ENCODE measurements at places on chromosomes 7 and 10.

DNA sequence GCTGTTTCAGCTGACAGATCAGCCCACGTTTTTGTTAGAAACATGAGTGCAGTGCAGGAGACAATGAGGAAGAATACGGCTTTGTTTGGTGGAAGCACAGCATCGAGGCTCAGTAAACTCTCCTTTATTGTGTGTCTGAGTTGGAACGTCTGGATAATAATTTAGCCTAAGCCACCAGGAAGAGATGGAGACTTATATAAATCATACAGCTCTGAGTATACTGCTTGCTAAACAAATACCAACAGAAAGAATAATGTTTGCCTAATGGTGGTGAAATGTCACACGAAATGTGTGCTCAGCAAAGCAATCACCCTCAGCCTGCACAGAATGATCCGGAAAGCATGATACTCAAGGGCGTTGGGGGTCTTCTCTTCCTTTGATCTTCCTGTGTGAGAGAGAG is 664.1 kb upstream of the ADARB2 start:
- DNase-seq = no peak

GRCh38 chr10:29658984-29659965 is 24.5 kb upstream of the SVIL start:
- no peak for DNase-seq

GRCh38 chr10:48472501-48473069 is 132.3 kb downstream of the ARHGAP22 start:
- DNase-seq = no peak

- peak; percentile 25 for DNase-seq
Observed at GRCh38 chr7:37986908-37987330, 66.5 kb downstream of the EPDR1 start.

DNA sequence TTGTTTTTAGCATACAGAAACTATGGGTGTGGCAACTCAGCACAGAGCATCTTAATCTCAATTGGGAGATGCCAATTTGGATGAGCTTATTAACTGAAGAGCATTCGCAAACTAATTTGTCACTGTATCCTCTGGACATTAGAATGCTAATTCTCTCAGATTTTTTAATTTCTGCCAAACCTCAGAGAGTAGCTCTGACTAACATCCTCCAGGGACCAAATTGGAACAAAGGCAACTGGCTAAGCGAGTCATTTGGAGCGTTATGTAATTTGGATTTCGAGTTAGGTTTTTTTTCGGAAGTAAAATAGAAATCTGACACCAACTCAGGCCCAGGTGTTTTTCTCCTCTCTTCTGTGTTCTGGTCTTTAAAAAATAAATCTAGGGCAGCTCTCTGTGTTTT is 201.9 kb downstream of the BMPER start:
- DNase-seq = peak; percentile 87

DNA sequence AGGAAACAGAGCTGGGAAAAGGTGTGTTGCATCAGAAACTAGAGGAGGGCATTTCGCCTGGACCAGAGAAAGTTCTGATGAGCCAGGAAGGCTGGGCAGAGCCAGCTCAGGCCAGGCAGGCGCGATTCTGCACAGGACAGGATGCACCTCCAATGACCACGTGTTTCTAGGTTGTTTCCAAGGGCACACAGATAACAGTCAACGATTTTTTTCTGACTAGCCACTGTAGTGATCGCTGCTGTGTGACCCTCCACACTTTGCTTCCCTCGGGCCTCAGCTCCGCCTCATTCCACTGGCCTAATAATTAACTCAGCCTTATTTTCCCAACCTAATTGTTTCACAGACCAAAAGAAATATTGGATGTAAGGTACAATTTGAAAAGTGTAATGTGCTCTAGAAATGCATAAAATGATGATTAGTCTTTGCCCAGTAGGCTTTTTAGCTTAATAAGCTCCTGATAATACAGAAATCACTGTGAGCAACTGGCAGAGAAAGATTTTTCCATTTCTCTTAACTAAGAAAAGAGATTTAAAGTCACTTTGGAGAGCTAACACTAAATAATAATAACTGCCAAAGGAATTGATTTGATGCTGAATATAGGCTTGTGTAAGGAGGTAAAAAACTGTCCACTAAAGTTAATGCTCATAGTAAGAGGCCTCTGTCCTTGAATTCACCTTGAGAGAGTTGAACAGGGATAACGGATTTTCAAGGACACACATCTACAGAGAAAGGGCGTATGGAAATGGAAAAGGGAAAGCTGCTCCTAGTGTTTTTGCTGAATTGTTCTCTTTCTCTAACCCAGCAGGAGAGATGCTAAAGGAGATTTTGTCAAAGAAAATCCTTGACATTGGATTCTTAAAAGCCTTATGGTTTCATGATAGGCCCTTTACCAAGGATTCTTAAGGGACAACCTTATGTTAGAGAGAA is 291.0 kb upstream of the C7orf33 start:
- no peak for DNase-seq

- DNase-seq = no peak
Observed at GRCh38 chr10:117540640-117541404, 1.7 kb upstream of the EMX2 start.

- DNase-seq = no peak
Observed at GRCh38 chr10:91864744-91865143, 44.5 kb downstream of the FGFBP3 start.

- DNase-seq = no peak
Observed at GRCh38 chr7:14766747-14767146, 135.8 kb downstream of the DGKB start.

GRCh38 chr7:8172372-8173354 is 89.3 kb downstream of the ICA1 start:
- DNase-seq = no peak

DNA sequence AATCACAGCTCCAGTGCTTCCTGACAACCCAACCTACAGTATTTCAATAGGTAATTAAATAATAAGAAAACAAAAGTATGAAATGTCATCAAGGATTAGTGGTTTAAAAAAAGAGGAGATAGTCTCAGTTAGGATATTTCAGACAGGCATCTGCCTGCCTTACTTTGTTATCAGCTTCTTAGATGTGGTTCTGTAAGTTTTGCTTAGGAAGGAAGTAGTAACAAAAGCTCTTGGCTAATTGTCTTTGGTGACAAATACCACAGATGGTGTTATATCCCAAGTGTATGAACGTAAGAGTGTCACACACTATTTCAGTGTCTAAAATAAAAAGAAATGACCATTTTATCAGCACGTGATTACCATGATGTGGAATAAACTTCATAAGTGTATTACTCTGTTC is 9.8 kb upstream of the ACTA2 start:
- DNase-seq = no peak

DNA sequence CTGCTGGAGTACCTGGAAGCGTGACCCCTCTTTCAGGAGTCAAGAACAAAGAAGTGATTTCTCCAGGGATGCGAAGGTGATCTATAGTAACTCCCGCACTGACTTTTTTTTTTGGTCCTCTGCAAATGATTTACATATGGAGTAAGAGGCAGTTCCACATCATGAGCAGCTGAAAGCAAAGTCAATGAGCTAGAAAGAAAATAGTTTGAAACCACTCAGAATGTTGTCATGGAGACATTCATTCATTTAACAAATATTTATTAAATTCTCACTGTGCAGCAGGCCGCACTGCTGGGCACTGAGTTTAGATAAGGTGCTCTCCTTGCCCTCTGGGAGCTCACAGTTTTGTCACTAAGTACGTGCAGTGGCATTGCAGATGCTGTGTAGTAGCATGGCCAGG is 206.7 kb downstream of the CAMK1D start:
- DNase-seq = no peak

- DNase-seq = no peak
Observed at GRCh38 chr10:60733826-60734225, 44.5 kb upstream of the CDK1 start.

- no peak for DNase-seq
Observed at GRCh38 chr7:8126601-8127167, 135.3 kb downstream of the ICA1 start.

DNA sequence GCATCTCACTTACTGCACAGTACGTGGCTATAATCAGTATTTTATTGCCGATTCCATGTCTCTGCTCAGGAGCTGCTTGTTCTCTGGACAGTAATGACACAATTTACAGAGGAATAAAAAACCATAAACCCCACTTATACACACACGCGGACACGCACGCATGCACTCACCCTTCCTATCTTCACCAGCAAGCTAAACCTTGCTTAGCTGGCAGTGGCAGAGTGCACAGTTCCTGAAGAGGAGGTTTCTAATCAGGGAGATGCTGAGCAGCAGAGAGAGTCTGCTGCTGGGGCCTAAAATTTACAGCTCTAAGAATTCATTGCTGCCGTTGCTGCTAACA is 66.3 kb downstream of the SND1 start:
- DNase-seq = no peak

- no peak for DNase-seq
Observed at GRCh38 chr7:81031243-81031642, 112.4 kb upstream of the SEMA3C start.

DNA sequence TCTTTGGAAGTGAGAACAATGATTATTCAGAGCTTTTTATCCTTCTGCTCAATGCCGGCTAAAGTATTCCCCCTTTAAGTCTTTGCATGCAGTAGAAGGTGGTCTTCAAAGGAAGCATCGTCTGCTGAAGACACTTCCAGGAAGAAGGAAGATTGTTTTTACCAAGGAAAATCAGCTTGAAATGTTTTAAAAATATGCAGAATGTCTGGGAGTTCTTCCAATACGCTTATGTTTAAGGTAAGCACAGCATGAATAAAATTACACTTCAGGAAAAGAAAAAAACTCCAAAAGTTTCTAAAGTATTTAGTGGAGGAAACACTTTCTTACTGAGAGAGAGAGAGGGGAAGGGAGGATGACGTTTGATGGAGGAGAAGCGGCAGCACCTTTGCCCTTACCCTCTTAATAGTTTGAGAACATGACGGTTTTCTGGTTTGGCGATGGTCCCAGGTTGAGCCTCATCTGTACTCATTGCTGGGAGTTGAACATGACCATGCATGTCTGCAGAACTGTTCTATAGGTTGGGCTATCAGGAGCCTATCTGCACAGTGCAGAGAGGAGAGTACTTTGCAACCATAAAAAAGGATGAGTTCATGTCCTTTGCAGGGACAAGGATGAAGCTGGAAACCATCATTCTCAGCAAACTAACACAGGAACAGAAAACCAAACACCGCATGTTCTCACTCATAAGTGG is 338.1 kb downstream of the ACTR3B start:
- DNase-seq = no peak

DNA sequence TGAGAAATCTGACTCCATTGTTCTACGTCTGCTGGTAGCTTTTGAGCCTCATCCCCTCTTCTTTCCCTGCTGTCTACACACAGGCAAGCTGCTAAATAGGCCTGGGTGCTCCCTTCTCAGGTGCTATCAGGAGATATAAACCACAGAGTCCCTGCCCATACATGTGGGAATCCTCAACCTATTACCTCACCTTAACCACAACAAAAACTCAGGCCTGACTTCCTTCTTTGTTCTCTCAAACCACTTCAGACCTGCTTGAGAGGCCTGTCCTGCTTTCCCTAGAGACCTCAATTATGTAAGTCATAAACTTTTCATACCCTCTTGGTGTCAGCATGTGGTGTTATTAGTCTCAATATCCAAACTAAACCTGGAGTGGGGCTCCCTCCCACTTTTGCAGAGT is 75.0 kb upstream of the MAGI2 start:
- no peak for DNase-seq

DNA sequence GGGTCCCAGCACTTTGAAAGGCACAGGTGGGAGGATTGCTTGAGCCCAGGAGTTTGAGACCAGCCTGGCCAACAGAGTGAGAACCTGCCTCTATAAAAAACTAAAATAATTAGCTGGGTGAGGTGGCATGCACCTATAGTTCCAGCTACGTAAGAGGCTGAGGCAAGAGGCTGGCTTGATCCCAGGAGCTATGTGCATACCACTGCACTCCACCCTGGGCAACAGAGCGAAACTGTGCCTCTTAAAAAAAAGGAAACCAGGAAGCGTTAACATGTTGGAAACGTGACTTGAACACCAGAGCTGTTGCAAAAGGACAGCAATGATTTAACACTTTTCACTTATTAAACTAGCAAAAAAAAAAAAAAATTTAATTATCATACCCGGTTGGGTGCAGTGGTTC is 12.6 kb downstream of the BAZ1B start:
- no peak for DNase-seq

DNA sequence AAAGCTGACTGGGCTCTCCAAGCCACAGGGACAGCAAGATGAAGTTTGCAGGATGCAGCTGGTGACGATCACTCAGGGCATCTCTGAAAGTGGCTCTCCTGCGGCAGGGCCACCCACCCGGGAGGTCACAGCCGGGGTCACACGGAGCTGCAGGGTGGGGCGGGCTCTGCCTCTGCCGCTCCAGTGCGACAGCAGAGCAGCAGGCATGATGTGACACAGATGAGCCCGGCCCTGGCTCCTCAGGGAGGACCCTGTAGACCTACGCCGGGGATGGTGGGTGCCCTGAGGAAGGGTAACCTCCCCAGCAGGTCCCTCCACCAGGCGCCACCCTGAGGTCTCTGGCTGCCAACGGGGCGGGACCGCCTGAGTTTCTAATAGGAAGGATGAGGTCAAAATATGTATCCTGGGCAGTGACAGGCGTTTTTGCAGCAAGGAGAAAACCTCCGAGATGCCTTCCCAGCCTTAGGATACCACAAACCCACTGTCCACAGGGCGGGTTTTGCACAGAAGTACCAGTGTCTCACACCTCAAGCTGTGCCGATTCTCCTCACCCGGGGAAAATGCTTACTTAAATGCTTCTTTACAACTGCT is 114.8 kb upstream of the DIP2C start:
- no peak for DNase-seq
